ENCODE measurements at places on chromosomes 1 and 21. TPM values are rescaled to one million over a fixed set of nuclear protein-coding genes. Genes with fewer than 3 reads are reported as not detected.

Gene ANKRD65
- 0.50 TPM for total RNA-seq

Gene LCE6A
- not detected for total RNA-seq

Gene GCSAML
- not detected for total RNA-seq

Gene RHBDL2
- total RNA-seq = not detected

Gene RHBG
- total RNA-seq = not detected

Data from bronchus fibroblast of lung (primary cell).